NCI-H1048 (cell line): ENCODE measurements at places on chromosomes 5 and 9.

- DNase-seq, result no peak
Observed at GRCh38 chr5:61617995-61618525, 286.0 kb downstream of the ZSWIM6 start.

DNA sequence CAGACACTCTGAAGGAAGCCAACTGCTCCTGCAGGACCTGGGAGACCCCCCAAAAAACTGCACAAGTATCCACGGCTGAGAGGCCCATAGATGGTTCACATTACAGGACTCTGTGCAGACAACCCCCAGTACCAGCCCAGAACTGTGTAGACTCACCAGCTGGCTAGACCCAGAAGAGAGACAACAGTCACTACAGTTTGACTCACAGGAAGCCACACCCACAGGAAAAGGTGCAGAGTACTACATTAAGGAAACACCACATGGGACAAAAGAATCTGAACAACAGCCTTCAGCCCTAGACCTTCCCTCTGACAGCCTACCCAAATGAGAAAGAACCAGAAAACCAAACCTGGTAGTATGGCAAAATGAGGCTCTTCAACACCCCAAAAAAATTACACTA lies 281.2 kb upstream of the RGMB start:
- DNase-seq, result no peak

DNA sequence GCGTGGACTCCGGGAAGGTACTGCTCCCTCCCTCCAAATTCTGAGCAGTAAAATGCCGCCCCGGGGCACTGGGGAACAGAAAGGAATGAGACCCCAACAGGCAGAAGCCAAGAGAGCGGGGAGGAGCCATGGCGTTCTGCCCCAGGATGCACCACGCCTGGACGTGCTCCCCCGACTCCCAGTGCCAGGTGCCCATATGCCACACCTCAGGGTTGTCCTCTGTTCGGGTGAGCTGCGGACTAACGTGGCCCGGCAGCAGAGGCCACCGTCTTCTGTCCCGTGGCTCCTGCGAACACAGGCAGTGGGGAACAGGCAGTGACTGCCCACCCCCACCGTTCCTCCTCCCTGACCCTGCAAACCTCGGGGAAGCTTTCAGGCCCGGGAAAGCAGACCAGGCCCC lies 4.8 kb downstream of the SURF6 start:
- no peak for DNase-seq

DNA sequence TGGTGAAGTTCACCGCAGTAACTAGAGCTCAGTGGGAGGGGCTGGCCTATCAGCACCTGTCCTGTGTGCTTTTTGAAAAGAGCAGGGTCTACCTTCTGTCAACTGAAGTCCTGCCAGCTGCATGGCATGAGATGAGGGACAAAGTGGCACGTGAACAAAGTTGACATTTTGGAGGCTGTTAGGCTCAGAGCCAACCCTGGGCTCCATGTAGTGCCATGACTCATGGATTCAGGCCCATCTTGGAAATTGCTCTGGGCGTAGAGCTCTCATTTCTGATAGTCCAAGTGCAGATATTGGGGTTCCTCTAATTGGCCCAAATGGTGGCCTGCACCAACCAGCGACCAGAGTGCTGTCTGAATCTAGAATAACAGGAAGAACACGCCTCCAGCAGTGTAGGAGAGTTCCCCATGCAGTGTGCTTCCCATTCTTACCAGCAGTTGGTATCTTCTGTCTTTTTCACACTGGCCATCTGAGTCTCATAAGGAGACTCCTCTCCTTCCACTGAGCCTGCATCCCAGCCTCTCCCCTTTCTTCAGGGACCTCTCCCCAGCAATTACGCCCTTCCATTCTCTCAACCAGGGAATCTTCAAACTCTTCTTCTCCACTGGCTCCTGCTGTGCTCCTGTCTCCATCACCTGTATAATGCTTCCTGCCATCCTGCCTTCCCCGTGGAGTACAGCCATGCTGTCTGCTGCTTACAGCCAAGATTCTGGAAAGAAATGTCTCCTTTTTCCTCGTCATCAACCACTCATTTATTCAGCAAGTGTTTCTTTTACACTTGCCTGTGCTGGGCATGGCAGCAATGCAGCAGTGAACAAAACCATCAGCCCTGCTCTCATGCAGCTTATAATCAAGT lies 30.4 kb downstream of the IRF1 start:
- no peak for DNase-seq

- DNase-seq, result no peak
Observed at GRCh38 chr5:139646111-139646510, 2.0 kb upstream of the CXXC5 start.

GRCh38 chr9:134253606-134254205 lies 72.5 kb upstream of the RXRA start:
- no peak for DNase-seq

- DNase-seq, result no peak
Observed at GRCh38 chr9:111922324-111923013, 25.9 kb downstream of the UGCG start.

- no peak for DNase-seq
Observed at GRCh38 chr5:151221574-151221973, 2.3 kb downstream of the CCDC69 start.
